ENCODE measurements at places on chromosomes 4 and X.
A peak's percentile ranks its signal among the peaks of the same experiment; 100 is the strongest.

- DNase-seq, result peak; percentile 62
Measured at GRCh38 chr4:52038103-52038912, at the start of gene SGCB. Gene SGCB, minus strand, starts transcription at chr4:52038299. Its CDS starts 40 bp downstream, at chr4:52038259.

GRCh38 chr4:138751309-138751708 is 264.3 kb upstream of the NOCT start:
- DNase-seq, result no peak

DNA sequence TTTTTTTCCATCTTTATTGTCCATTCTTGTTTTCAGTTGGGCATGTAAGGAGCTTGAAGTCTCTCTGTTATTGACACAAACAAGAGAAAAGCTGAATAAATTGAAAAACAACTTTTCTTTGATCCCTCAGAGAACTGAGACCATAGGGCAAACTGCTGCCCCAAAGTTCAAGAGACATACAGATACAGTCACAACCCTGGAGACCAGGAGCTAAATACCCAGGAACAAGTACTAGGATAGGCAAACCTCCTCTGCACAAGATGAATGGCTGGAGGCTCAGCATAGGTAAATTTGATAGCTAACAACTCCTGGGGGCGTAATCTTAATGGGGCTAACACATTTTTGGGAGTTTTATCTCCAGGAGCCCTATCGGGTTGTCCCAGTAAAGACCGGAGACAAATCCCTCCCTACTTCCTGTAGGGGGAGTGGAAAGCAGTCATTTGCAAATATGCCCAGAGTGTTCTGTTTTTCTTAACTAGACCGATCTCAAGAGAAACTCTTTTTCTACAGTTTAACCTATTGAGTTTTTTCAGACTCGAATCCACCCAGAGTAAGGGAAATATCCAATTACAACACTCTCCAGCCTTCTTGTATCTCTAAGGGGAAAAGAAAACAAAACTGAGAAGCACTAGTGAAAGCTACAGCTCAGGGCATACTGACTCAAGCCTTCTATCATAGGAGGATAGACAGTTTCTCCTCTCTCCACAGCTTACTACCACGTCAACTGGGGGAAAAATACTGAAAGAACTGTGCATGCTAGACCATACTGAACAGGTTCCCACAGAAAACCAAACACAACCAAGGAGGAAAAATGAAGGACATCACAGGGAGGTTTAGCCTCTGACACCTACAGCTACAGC is 23.1 kb downstream of the MAGEA8 start:
- DNase-seq, result no peak

- DNase-seq, result no peak
Measured at GRCh38 chr4:125004676-125005075, 292.1 kb upstream of the ANKRD50 start.

GRCh38 chr4:145481942-145482208 is 222 bp downstream of the SMAD1 start:
- DNase-seq, result no peak

DNA sequence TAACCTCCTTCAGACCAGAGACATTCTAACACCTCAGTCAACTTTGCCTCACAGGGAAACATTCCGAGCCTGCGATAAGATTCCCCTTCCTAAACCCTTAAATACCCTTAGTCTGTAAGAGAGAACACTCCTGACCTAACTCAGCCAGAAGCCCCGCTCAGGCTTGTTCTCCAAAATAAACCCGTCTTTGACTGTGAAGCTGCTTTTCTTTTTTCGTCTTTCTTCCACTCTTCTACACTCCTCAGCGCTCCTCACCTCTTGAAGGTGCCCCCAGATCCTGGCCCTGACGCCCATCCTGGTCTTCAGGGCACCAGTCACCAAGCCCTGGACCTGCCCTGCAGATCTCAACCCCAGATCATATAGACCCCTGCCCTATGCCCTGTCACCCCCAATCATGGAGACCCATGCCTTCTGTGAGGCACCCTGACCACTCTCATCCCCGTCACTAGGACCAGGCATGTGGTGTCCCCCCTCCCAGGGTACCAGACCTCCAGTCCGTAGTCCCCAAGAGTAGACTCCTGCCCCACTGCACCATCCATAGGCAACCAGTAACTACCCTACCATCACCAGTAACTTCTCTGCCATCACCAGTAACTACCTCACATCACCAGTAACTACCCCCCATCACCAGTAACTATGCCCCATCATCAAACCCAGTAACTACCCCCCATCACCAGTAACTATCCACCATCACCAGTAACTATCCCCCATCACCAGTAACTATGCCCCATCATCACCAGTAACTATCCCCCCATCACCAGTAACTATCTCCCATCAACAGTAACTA is 3.5 kb downstream of the ASMTL start:
- DNase-seq, result no peak

GRCh38 chr4:80098635-80099034 is 25.6 kb upstream of the ANTXR2 start:
- no peak for DNase-seq

- no peak for DNase-seq
Measured at GRCh38 chrX:147675819-147676218, 235.9 kb upstream of the FMR1 start.

- DNase-seq, result no peak
Measured at GRCh38 chr4:28462766-28463700, 1602.4 kb downstream of the STIM2 start.

DNA sequence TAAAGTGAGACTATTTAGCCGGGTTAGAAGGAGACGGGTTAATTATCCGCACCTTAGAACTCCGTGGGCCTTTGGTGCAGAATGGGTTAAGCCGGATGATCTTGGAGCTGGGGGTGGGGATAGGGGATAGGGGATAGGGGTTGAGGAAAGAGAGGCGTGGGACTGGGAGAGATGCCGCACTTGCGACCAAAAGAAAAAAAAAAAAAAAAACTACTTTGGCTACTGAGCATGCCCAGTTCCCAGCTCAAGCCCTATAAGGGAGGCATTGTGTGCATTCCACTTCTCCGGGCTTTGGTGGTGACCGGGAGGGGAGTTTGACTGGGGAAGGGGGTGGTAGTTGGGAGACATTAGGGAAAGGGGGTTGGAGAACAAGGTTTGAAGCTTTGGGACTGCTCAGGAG is at the start of gene SLITRK4:
Gene SLITRK4, minus strand, starts transcription at position 187 of the 400 bp plus-strand sequence. CDS start 4,993 bp downstream, outside the sequence.
- no peak for DNase-seq

- no peak for DNase-seq
Measured at GRCh38 chr4:122824616-122825015, 2.0 kb upstream of the FGF2 start.

GRCh38 chrX:15438332-15438731 is 54.1 kb upstream of the VEGFD start:
- no peak for DNase-seq
